ENCODE measurements at places on chromosomes 11 and 22.

DNA sequence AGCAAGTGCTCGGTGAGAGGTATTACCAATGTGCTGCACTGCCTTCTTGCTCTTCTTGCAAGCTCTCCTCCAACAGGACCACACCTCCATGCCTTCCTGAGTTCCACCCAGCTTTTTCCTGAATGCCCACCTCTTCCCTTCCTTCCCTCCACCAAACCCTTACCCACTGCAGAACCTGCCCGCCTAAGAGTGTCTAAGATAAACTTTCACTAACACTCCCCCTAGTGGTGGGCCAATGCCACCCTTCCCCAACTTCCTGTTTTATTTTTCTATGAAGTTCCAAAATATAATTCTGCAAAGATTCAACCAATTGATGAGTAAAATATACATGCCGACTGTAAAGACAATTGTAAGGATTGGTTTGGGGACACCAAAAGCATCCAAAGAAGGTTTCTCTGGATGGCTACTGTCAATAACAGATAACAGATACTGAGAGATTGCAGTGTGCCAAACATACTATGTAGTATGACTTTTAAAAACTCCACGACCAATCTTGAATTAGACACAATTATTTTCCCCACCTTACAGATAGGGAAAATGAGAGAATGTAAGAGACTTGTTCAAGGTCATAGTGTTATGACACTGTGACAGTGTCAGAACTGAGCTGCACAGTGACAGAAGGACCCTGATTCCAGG, 38.6 kb upstream of the BMAL1 start:
- no peak for DNase-seq

DNA sequence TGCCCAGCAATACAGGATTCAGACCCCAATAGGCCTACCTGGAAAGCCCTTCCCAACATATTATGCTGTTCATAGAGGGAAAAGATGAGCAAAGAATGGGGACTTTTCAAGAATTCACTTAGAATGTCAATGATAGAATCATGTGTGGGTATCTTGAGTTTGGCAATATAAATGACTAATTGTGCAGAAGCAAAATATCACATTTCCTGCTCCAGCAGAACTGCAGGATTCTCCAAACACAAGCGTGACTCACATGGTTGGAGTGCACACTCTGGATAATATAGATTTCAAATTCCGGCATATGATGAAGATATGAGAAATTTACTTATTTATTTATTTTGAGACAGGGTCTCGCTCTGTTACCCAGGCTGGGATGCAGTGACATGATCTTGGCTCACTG, 12.5 kb upstream of the APOL5 start:
- no peak for DNase-seq

GRCh38 chr11:134957540-134958335, 545.7 kb upstream of the B3GAT1 start:
- DNase-seq: no peak

- no peak for DNase-seq
Measured at GRCh38 chr11:122156940-122157382, 40.9 kb upstream of the BLID start.

DNA sequence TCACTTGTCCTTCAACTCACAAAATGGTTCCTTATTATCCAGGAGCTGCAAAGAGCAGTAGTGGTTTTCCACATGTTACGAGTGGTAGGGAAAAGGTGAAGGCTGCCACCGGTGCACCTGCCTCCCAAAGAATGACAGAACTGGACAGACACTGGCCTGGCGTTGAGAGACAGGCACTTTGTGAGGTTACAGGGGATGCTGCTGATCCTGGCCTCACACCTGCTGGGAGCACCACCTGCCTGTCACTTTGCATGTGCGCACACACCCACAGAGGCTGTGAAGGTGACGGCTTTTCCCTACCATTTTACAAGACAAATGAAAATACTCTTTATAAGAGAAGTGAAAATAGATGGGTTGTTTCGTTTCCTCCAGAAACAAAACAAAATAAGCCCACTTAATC, 175.3 kb upstream of the B3GAT1 start:
- no peak for DNase-seq

GRCh38 chr11:31096191-31096805, 273.2 kb downstream of the DCDC1 start:
- DNase-seq: no peak

DNA sequence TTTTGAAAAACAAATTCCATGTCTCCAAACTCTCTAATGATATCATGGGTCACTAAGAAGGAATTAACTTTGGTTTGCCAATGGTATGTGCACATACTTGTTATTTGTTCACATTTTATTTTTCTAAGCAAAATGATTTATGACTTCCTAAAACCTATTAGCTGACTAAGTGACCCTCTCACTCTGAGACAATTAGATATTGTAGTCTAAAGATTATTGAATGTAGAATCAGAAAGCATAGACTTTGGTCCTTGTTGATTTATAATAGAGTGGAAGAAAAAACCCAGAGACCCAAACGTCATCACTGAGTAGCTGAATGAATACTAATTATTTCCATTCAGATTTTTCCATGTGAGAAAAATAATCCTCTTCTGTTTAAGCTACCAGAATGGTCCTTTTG, 243.5 kb upstream of the ANO3 start:
- DNase-seq: no peak

GRCh38 chr11:2797741-2798361, 87.7 kb downstream of the CDKN1C start:
- peak; percentile 61 for DNase-seq

GRCh38 chr22:44567846-44568493, 69.9 kb upstream of the RTL6 start:
- DNase-seq: no peak

DNA sequence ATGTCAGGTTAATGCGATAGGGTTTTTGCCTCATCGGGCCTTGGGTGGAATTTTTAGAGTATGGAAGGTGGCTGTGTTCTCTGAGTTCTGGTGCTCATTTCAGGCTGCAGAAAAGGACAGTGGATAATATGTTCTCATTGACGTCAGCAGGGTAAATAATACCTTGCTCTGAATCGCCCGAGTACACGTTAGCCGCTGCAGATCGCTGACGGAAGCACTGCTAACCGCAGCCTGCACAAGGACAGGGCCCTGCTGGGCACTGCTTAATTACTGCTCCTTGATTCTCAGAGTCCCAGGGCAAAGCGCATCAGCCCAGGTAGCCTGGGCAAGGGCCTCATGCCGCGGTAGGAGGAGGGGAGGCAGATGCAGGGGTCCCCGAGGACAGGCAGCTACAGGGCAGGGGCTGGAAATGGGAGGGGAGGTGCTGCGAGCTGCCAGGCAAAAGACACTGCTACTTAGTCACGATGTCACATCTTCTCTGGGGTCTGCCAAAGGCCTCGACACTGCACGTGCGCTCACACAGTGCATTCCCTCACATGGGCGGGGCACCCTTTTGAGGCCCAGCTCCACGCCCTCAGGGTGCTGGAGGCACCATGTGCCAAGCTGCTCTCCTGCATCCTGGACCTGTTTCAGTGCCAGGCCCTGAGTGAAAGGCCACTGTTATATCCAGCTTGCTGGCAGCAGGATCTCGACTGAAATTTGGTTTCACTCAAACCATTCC, 35.2 kb downstream of the PPP2R1B start:
- no peak for DNase-seq

- DNase-seq: peak; percentile 35
Measured at GRCh38 chr11:12888525-12889158, 120.5 kb upstream of the RASSF10 start.

DNA sequence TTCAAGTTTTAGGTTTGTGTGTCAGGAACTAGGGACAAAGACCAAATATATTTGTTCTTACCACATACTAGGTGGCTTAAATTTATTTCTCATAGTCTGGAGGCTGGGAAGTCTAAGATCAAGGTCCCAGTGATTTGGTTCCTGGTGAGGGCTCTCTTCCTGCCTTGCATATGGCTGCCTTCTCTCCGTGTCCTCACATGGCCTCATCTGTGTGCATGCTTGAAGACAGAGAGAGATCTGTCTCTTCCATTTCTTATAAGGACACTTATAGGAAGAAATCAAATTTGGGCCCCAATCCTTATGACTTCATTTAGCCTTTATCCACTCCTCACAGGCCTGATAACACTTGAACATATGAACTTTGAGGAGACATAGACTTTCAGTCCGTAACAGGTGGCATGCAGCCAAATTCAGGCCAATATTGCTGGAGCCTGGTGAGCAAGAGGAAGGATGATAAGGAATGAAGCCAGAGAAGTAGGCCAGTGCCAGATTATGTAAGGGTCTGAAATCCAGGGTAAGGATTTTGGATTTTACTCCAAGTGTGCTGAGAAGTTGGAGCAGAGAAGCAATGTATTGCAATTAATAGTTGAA, 35.1 kb downstream of the TTC17 start:
- no peak for DNase-seq

GRCh38 chr22:24099666-24100065, 81.6 kb upstream of the SUSD2 start:
- DNase-seq: no peak

GRCh38 chr11:76918941-76919386, 58.2 kb downstream of the ACER3 start:
- no peak for DNase-seq

DNA sequence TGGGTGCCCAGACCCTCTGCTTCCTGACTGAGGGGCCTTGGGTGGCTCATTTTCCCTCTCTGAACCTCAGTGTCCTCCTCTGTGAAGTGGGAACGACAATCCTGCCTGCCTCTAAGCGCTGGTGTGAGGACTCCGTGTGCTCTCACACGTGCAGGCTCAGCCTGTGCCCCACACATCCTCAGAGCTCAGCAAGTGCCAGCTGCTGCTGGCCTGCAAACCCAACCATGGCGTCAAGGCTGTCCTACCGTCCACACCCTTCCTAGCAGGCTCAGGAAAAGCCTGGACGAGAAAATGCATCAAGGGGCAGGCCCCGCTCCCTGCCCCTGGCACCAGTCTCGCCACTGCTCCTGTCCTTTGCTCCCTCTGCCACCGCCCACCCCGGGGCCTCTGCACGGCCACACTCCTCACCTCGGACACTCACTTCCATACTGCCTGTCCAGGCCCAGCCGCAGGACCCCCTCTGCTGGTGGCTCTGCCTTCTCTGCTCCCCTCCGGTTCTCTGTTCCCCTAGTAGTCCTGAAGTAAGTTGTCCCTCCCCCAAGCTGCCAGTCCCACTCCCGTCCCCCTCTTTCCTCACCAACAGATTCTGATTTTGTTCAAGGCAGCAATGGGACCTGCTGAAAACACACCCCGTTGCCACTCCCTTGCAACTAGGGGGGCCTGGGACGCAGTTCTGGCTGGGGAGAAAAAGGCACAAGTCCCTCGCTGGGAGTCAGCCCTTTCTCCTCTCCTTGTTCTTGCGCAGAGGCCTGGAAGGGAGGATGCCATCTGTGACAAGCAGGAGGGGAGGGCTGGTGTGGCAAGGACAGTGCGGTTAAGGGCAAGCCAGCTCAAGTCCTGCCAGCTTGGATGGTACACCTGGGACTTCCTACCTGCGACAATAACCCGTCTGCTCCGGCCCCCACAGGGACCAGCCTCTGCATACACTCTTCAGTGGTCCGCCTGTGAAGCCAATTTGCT, 62.2 kb downstream of the ARFGAP3 start:
- peak; percentile 85 for DNase-seq

- DNase-seq: no peak
Measured at GRCh38 chr11:64295760-64296159, 4.4 kb upstream of the CATSPERZ start.

- peak; percentile 75 for DNase-seq
Measured at GRCh38 chr11:69801513-69802335, 17.5 kb downstream of the FGF3 start.

DNA sequence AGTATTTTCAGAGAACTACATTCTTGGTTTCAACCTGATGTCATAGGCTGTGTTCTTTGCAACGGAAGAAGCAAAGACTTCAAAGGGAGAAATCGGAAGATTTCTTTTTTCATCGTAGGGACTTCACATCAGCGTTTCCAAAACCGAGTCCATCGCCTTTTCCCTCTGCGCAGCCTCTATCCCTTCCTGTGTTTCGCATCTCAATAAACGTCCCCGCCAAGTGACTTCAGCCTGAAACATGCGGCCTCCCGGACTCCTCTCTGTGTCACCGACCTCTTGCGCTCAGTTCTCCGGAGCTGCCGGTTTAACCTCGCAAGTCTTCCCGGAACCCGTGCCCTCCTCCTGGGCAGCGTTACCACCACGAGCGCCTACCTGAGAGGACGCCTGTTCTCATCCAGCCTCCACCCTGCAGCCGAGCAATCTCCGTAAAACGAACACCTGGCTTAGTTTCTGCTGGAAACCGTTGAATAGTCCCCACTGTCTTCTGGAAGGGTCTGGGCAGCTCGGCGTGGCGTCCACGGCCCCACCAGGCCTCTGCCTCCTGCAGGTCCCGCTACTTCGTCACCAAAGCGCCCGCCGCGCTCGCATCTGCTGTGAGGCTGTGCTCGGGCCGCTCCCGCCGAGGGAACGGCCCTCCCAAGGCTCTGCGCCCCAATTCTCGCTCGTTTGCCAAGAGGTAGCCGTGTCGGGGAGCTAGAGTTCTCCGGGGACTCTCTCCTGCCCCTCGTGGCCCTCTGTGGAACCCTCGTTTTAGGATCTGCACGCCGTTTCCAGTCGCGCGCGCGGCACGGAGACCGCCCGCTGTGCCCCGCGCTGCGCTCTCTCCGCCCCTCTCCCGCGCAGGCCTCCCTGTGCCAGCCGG, at the start of gene GLB1L3:
TSS of gene GLB1L3 (plus strand) at position 846 of the 862 bp plus-strand sequence. CDS start 362 bp downstream, outside the sequence.
- DNase-seq: peak; percentile 96

DNA sequence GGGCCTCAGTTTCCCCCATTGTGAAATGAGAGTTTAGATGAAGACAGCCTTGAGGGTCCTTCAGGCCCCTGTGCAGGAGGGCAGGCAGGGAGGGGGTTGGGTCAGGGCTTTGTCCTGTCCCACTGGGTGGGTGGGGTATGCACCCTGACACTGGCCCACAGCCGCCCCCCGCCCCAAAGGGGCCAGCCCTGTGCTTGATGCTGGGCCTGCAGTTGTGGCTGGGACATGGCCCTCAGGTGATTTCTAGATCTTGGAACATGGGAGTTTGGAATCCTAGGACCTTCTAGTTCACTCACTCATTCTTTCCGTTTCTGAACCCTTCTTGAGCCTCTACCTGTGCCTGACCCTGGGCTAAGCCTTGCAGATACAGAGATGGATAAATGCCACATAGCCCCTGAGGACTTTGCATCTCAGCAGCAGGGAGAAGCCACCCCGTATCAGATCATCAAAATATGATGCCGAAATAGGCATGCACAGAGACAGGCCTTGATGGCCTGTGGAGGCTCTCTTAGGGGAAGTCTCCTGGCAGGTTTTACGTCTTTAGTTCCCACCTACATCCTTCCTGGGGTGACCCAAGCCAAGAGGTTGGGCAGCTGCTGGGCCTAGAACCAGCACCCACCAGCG, 76.0 kb downstream of the FBLN1 start:
- no peak for DNase-seq
